ENCODE measurements at places on chromosomes 2 and 18.

GRCh38 chr2:157825885-157826284, 50.2 kb downstream of the ACVR1 start:
- no peak for DNase-seq

DNA sequence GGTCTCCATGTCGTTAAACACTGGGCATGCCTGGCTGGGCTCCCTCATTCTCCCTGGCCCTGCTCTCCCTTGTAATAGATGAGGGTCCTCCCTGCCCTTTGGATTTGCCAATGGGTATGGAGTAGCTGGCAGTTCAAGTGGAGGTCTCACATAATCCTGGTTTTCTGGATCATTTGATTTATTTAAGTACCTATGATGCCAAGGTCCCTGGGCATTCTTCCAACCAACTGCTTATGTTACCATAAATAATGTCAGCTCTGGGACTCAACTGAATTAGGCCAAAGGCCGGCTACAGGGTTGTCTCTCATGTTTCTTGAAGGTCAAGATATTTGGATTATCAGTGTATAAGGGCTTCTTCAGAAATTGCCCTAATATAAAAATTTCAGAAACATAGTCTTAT, 104.9 kb upstream of the LYPD6 start:
- no peak for DNase-seq

- DNase-seq = no peak
Measured at GRCh38 chr18:51011709-51012108, 18.3 kb upstream of the SMAD4 start.

DNA sequence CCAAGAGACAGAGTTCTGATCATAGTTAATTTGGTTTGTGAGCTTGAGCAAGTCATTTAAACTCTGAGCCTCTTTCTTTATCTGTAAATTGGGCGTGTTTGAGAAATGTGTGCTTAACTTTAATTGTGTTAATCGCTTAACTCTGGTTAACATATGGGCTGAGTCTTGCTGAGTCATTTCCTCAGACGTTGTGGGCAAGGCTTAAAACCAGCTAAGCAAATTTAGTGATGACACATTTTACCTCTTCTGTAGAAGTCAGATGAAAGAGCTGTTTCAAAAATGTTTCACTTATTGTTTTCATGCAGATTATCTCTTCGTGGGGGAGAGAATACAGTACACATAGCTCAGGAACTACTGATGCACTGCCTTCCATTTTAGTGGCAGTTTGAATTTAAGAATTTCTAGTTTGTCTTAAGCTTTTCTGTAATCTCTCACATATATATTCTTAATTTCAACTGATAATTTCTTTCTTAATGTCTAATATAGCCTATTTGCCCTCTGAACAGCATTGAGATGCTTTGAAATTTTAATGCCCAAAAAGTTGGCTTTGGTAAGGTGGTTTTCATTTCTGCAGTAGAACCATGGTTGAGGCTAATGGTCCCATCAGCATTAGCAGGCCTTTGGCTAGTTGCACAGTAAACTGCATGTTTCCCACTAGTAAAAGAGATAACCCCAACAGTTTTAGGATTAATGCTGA, 34.9 kb downstream of the RAB10 start:
- peak; percentile 13 for DNase-seq

GRCh38 chr2:164911832-164912231, 43.5 kb downstream of the SLC38A11 start:
- DNase-seq = no peak

GRCh38 chr2:26672112-26672817, 20.3 kb upstream of the KCNK3 start:
- no peak for DNase-seq

DNA sequence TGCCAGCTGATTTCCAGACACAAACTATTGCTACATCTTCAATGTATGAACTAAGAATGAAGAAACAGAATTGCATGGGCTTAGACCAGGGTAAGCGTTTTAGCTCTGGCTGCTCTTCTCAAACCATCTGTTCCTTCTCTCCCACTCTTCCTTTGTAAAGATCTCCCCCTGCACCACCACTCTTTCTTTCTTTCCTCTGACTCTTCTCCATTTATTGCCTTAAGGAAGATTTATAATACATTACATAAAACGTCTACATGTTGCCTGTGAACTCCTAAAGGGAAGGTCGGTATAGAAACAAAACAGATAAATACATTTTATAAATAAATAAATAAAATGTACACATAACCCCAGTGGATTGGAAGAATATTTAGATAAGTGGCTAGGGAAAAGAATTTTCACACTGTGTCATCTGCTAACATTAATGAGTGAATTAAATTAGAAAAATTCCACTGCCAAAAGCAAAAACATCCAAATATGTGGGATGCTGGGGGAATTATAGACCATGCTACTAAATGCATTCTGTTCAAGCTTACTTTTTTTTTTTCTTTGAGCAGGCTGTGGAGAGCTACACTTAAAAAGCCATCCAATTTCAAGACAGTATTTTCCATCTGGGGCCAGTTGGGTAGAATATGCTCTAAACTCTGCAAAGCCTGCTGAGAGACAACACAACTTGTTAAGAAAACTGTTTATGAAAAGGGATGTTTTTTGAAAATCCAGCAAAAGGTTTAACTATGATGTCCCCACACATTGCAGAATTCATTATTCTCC, 41.5 kb downstream of the NCKAP5 start:
- DNase-seq = no peak

GRCh38 chr2:222108497-222108896, 190.3 kb downstream of the PAX3 start:
- DNase-seq = no peak

- no peak for DNase-seq
Measured at GRCh38 chr2:178767094-178768060, 39.8 kb downstream of the TTN start.

DNA sequence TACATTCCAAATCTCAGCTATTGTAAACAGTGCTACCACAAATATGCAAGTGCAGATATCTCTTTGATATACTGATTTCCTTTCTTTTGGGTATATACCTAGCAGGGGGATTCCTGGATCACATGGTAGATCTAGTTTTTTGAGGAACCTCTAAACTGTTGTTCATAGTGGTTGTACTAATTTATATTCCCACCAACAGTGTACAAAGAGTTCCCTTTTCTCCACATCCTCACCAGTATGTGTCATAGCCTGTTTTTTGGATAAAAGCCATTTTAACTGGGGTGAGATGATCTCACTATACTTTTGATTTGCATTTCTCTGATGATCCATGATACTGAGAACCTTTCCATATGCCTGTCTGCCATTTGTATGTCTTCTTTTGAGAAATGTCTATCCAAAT, 6.3 kb upstream of the CCNT2 start:
- no peak for DNase-seq

DNA sequence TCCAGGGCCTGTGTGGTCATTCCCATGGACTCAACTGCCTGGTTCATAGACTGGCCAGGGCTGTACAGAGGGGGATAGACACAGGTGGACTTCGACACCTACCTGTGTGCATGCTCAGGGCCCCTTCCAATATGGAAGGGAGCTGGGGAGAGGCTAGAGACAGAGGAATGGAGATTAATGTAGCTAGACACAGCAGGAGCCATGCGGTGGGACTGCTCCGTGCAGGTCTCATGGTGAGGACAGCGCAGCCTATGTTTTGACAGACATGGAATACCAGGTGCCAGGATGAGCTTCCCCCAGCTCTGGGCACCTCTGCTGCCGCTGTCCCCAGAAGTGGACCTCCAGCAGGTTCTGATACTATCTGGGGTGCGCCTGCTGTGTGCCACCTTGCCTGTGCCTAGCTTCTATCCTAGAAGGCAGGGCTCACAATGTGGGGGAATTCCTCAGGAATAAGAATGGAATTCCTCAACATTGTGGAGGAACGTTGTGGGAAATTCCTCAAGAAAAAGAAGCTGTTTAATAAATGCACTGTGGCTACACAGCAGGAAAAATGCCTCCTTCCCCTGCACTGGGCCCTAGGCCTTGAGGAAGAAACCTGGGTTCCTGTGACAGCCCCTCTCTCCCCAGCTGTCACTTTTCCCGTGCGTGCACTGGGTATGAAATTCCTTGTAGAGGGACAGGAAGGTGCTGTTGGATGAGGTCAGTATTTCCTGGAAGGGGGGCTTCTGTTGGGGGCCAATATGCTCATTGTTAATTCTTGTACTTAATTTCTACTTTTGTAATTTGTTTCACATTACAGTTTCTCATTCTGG, 7.3 kb downstream of the IL1R1 start:
- DNase-seq = no peak

GRCh38 chr18:75489493-75490190, 62.1 kb upstream of the SMIM21 start:
- DNase-seq = no peak

DNA sequence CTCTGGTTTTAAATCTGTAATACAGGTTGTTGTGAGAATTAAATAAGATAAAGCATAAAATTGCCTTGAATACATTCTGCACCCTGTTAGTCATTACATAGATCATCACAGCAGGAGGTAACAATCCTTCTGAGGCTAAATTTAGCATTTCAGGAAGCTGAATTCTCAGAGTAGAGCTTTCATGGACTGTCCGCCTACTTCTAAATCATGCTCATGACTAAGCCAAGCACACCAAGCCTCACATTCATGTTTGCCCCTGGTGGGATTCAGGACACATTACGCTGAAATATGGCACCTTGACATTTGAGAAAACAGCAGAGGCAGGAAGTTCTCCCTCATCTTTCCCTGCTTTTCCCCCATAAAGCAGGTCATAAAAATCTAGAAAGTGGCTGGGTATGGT, 16.6 kb upstream of the PIK3C3 start:
- no peak for DNase-seq

DNA sequence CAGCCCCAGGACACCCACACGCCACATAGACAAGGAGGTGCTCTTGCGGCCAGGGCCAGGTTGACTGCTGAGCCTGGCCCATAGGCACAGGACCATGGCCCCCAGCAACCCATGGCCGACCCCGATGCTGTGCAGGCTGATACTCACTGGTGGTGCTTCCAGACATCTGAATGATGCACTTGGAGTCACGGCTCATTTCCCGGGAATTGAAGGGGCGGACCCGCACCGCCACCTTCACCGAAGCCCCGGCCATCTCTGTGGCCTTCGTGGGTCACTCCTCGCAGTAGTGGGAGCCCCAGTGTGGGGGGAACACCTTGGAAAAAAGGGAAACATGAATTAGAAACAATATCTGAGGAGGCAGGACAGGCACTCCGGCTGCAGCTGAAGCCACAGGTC, 22.5 kb downstream of the KIF1A start:
- DNase-seq = no peak

DNA sequence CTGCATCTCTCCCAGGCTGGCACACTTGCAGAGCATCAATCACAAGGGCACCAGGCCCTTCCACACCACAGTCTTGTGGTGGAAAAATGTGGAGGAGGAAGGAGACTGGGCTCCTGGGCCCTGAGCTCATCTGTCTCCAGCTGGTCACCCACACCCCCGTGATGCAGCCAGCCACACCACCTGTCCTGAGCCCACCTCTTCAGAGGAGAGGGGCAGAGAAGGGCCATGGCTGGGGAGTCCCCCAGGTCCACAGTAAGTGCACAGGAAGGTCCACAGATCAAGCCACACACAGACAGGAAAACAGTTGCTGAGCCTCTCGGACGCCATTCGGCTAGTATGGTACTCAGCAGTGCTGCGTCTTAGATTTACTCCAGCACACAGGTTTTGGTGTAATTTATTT, 203.5 kb upstream of the SALL3 start:
- no peak for DNase-seq

DNA sequence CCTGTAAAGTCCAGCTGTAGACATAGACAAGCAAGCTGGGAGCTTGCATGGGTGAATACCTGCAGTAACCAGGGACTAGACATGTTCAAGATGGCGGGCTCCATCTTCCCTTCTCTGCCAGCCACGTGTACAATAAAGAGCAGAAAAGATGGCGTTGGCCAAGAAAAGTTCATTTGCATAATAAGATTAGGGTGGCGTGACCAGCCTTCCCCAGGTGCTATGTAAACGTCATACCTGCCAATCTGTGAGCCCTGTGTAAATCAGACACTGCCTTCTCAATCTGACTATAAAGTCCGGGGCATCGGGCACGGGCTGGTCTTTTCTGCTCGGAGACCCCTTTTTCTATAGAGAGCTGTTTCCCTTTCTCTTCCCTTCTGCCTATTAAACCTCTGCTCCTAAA, 101.6 kb upstream of the XPO1 start:
- no peak for DNase-seq

GRCh38 chr2:83536556-83536955, 922.5 kb downstream of the SUCLG1 start:
- DNase-seq = no peak

DNA sequence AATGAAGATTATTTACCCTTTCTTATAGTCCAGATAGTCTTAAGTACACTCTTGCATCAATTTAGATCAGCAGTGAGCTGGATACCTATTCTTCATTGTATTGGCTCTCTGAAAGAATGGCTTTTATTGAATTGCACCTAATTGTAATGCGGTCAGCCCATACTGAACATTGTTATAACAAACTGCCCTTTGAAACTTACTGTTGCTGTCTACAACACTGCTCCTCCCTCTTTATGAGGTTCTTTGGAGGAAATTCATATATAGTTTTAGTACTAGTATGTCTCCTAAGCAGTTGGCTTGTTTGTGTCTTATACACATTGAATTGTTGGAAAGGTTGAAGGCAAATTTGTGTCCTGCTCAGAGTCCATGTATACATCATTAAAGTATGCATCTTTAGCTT, 66.5 kb upstream of the UGP2 start:
- DNase-seq = no peak

GRCh38 chr2:18585526-18585925, 3.8 kb downstream of the NT5C1B start:
- no peak for DNase-seq
